NCI-H226 (cell line): ENCODE measurements at places on chromosomes 6 and 20.

DNA sequence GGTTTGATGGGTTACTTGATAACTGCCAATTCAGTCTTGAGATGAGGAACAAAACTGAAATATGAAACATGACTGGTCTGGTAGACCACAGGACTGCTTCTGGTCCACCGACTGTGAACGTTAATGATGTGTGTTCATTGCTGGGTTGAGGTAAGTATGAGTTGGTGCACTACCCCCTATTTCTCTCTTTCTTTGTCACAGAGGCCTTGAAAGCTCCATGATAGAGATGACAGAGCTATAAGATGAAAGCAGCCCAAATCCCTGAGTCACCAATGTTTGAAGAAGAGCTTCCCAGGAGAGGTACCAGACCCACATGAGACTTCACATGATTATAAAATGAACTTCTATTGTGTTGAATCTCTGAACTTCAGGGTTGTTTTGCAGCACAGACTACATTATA lies 555.5 kb downstream of the PTPRT start:
- DNase-seq: no peak

DNA sequence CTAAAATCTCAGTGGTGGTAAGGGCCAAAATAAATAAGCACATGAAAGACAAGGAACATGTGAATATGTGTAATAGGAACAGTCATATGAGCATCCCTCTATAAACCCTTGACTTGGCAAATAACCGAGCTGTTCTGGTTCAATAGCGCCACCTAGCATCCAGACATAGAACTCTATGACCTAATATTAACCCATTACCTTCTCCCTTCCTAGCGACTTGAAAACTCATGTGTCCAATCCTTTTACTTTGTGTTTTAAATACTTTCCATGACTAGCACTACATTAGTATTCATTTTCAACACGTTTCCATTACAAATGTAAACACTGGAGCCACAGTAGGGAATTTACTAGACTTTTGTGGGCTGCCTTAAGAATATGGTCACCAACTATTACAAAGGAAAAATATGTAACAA lies 279.7 kb downstream of the UST start:
- peak; percentile 61 for DNase-seq

- no peak for DNase-seq
Measured at GRCh38 chr6:65999288-65999791, 292.3 kb upstream of the EYS start.

GRCh38 chr6:75423386-75423785 lies 70.2 kb downstream of the FILIP1 start:
- DNase-seq: no peak

GRCh38 chr6:22392711-22393110 lies 95.9 kb upstream of the PRL start:
- DNase-seq: no peak

DNA sequence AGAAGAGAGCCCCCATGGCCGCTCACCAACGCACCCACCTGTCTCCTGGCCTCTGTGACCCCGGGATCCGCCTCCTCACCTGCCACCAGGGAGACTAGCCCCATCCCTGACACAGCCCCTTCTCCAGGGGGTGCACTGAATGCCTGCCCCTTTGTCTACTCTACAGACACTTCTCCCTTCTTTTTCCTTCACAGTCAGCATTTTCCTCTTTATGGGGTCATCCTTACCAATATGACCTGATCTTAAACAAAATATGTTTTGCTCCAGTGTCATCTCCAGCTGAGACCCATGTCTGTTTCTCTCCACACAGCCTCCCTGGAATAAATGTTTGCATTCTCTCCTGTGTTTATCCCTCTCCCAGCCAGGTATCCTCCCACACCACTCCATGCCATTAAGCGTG lies 14.6 kb upstream of the CCR6 start:
- DNase-seq: no peak

- no peak for DNase-seq
Measured at GRCh38 chr20:1477896-1478490, 11.3 kb upstream of the NSFL1C start.
